Cardiac atrium fibroblast (primary cell): ENCODE measurements at places on chromosomes 7 and 10. TPM values are rescaled to one million over a fixed set of nuclear protein-coding genes. Genes with fewer than 3 reads are reported as not detected.

Gene CLRN3
- total RNA-seq = not detected in 2 replicates

Gene ACTA2
- total RNA-seq = 466 and 649 TPM in 2 replicates

Gene DRGX
- total RNA-seq = not detected in 2 replicates

Gene CCL24
- not detected in 2 replicates for total RNA-seq

Gene CUBN
- 0.72 and 4.2 TPM in 2 replicates for total RNA-seq

Gene MLXIPL
- 1.5 TPM in 1 of 2 replicates, not detected in the other for total RNA-seq

Gene CRPPA
- 1.1 and 2.3 TPM in 2 replicates for total RNA-seq

Gene FLNC
- total RNA-seq = 108 and 131 TPM in 2 replicates

Gene CYP17A1
- total RNA-seq = not detected in 2 replicates

Gene RBP3
- total RNA-seq = not detected in 2 replicates

Gene ABCB1
- not detected in 2 replicates for total RNA-seq

Gene PNLIP
- not detected in 2 replicates for total RNA-seq

Gene EPHA1
- not detected in 2 replicates for total RNA-seq

Gene ZCWPW1
- 0.72 and 0.81 TPM in 2 replicates for total RNA-seq

Gene TRIM73
- total RNA-seq = 0.16 and 0.36 TPM in 2 replicates

Gene TUBB8
- not detected in 2 replicates for total RNA-seq

Gene ZYX
- total RNA-seq = 148 and 198 TPM in 2 replicates

Gene ESYT2
- total RNA-seq = 67.0 and 72.3 TPM in 2 replicates

Gene INTS15
- 8.7 and 10.9 TPM in 2 replicates for total RNA-seq

Gene SH2D4B
- total RNA-seq = not detected in 2 replicates

Gene RABGEF1
- total RNA-seq = 21.5 and 22.4 TPM in 2 replicates

Gene HEPACAM2
- not detected in 2 replicates for total RNA-seq

Gene PARD3
- total RNA-seq = 22.9 and 26.4 TPM in 2 replicates

Gene SFTPA1
- not detected in 2 replicates for total RNA-seq

Gene CFAP46
- 0.81 TPM in 1 of 2 replicates, not detected in the other for total RNA-seq

Gene BTAF1
- total RNA-seq = 17.3 and 21.2 TPM in 2 replicates

Gene AMZ1
- total RNA-seq = under 0.01 TPM in 1 of 2 replicates, not detected in the other

Gene UNCX
- not detected in 2 replicates for total RNA-seq
